Stimulated activated CD8-positive, alpha-beta memory T cell treated with anti-CD3 and anti-CD28 coated beads, Interleukin-4, amount 100 ng/mL, for 24 hours (primary cell): ENCODE measurements at places on chromosomes 2 and 18.
A peak's percentile ranks its signal among the peaks of the same experiment; 100 is the strongest.

DNA sequence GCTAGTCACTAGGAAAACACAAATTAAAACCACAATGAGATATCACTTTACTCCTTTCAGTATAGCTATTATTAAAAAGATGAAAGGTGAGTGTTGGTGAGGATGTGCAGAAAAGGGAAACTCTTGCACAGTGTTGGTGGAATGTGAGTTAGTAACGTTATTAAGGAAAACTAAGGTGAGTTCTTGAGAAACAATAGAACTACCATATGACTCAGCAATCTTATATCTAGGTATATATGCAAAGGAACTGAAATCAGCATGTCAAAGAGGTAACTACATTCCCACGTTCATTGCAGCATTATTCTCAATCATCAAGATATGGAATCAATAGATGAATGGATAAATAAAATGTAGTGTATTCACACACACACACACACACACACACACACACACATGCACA is 117.3 kb upstream of the HNMT start:
- DNase-seq, result no peak

- DNase-seq, result no peak
These were observed 3.5 kb downstream of the DCDC2C start for GRCh38 chr2:3706892-3707291.

DNA sequence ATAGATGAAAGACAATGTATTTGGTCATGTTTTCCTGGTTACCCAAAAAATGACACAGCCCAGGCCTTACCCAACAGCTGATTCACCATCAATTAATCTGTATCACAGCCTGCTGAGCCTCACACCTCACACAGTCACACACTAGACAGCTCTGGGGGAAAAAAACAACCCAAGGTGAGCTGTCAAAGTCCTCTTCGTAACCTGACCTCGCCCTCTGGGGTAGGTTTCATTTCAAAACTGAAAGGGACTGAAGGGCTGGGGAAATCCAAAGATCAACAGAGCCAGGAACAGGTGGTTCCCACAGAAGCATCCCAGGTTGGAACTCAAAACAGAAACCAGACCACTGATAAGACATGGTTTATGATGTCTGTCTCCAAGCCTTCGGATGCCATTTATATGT is 18.2 kb upstream of the PCBP1 start:
- peak; percentile 41 for DNase-seq

DNA sequence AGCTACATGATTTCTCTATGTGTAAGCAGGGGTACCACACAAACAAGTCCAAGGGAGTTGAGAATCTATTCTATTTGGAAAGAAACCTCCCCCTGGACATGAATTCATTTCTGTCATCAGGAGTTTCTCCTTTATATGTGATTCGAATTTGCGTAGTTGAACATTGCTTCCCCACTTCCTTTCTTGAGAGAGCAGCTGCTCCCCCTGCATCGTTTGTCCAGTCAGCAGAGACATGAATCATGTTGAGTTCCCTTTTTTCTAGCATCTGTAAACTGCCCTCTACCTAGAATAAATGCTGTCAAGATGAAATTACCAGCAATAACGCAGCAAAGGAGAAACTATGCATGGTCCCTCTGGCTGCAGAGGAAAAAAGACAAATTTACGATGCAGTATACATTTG is 73.8 kb downstream of the KIF5C start:
- DNase-seq, result no peak

DNA sequence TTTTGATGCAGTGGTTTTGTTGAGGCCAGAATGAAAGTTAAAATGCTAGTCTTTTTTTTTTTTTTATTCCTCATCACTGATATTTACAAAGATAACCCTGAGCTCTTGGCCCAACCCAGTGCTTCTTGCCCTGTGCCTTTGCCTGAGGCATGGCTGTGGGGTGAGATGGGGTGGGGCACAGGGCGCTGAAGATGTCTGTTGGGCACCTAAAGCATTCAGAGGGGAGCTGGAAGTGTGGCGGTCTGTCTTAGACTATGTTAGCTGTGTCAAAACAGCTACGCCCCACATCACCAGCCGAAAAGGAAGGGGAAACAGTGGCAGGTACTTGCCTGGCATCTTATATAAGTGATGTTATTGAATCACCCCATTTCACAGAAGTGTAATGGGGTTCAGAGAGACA is 20.7 kb downstream of the TOGARAM2 start:
- DNase-seq, result no peak

- DNase-seq, result no peak
These were observed 14.4 kb downstream of the HYCC2 start for GRCh38 chr2:201057087-201057521.

DNA sequence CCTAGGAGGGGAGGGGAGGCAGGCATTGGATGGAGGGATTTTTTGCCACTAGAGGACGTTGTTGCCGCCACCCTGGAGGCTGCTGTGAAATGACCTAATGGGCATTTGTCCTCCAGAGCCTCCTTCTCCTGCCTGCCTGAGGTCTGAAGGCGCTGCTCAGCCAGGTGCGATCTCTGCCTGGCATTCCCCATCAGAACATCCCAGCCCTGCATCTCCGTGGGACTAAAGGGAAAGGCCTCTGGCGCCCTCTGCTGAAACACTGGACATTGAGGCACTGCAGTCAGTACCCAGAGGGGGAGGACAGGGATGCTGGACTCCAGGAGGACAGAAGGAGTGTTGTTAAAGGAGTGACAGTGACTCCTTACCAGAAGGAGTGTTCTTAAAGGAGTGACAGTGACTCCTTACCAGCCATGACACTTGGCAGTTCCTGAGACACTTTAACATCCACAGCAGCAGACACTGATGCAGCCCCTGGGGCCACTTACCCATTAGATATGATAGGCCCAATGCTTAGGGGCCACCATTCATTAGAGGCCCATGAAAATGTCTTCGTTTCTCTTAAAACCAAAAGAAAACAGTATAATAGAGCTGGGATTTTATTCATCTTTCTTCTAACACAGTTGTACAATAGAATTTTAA is 17.0 kb downstream of the THNSL2 start:
- no peak for DNase-seq

DNA sequence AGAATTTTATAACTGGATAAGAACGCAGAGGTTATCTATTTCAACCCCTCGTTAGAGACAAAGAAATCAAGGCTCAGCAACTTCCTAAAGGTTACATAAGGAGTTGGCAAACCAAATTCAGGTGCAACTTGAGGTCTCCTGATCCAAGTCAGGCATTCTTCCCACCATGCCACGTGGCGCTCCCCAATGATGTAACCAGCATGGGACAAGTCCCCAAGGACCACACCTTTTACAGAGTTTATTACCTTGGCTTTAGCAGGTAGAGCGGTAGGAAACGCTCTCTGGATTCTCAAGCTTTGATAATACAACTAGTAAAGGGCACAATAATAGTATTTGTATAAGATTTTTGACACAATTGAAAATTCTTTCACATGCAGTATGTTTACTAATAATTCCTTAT is 26.7 kb upstream of the MBOAT2 start:
- DNase-seq, result no peak

GRCh38 chr2:208179028-208179609 is 10.7 kb downstream of the C2orf80 start:
- no peak for DNase-seq

DNA sequence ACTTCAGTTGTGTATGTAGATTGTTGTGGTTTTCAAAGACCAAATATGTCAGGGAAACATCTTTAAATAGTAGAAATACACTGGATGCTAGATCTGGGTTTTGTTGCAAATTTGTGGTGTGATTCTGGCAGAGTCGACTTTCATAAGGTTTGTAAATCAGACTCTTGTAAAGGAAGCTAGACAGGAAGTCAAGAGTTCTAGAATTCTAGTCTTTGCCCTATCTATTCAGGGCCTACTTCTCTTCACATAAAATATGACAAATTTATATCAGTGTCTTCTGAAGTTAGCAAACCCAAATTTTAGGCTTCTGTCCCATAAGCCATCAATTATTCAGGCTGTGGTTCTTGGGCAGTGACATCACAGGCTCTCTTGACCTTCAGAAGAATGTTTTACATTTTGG is 1579.2 kb upstream of the PIK3C3 start:
- no peak for DNase-seq

GRCh38 chr2:78907089-78907488 is 118.4 kb upstream of the REG3G start:
- no peak for DNase-seq

GRCh38 chr18:63148449-63149301 is 170.9 kb downstream of the BCL2 start:
- no peak for DNase-seq

DNA sequence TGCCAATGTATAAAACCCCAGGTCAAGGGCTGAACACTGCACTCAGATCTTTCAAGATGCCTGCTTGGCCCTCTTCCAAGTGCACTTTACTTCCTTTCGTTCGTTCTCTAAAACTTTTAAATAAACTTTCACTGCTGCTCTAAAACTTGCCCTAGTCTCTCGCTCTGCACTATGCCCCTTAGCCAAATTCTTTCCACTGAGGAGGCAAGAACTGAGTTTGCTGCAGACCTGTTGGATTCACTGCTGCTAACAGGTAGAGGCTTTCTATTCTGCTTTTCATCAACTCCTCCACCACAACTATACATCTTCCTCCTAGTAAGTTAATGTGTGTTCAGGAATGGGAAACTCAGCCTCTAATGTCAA is 467.9 kb downstream of the MBD2 start:
- DNase-seq, result no peak

DNA sequence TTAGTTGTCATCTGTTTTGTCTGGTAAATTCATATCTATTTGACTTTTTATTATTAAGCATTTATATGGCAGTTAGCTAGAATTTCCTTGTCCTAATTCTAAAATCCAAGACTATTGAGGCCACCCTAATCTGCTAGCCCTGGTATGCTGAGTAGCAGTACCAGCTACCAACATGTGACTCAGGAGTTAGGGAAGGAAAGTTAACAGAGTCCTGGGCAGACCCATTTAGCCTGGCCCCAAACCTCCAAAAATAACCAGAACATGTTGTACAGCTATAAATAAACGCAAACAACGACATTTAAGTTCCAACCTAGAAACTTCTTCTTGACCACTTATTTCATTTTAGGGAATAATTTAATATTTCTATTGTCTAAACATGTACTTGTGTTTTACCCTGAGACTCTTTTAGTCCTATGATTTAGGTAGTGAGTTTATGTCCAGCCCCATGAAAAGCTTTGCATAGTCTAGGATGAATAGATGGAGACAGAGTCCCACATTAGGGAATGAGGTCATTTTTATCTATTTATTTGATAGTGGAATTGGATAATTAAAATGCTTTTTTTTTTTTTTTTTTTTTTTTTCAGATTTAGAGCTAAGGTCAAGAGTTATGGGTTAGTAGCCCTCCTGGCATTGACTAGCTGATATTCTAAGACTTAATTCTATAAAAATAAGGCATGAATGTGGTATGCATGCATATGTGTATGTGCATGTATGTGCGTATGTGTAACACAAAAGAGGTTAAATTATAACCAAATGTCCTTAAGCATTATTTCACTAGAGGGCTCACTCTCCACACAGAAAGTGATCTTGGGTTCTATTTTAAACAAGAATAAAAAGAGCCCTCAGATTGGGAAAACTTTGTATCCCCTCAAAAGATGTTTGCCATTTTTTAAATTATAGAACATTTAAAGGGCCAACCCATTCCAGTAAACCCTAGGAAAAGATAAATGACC is 160.1 kb upstream of the MAPRE2 start:
- no peak for DNase-seq

DNA sequence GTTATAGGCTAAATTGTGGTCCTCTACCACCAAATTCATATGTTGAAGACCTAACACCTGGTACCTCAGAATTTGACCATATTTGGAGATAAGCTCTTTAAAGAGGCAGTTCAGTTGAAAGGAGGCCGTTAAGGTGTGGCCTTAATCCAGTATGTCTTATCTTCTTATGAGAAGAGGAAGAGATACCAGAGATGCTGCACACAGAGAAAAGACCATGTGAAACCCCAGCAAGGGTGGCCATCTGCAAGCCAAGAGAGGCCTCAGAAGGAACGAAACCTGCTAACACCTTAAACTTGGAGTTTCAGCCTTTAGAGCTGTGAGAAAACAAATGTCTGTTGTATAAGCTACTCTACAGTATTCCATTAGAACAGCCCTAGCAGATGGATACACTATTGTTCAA is 528.1 kb upstream of the DCC start:
- no peak for DNase-seq

GRCh38 chr2:221337957-221338685 is 234.0 kb downstream of the EPHA4 start:
- no peak for DNase-seq

DNA sequence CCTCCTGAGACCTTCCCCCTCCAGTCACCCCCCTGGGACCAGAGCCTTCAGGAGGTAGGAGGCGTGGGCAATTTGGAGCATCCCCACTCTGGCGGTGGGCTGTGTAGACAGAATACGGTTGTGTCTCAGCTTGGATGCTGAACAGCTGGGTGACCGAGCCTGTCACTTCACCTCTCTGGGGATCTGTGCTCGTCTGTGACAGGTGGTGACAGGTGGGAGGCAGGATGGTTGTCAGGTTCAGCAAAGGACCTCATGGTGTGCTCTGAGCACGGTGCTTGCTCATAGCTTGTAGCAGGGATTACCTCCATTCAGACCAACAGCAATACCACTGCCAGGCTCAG is 186.5 kb upstream of the HS6ST1 start:
- DNase-seq, result no peak

GRCh38 chr2:31992025-31992579 is 18.7 kb downstream of the MEMO1 start:
- no peak for DNase-seq

GRCh38 chr2:677056-677958 is at the start of gene TMEM18:
TMEM18 (minus strand) TSS chr2:677406; CDS start chr2:677345, 61 bp downstream.
- peak; percentile 91 for DNase-seq

DNA sequence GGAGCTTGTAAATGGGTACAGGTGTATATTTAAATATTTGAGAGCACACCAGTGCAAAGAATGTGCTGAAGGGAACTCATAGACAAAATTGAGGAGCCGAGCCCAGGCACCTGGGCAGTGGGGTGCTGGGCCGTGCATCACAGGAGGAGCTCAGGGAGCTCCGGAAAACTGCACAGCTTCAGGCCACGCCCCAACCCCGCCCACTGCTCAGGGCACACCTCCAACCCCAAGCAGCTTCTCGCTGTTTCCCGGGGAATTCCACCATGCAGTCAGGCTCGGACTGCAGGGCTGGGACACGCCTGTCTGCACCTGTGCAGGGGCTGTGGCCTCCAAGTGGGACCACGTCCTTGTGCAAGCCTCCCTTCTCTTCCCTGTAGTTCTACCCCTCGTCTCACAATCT is 243.0 kb downstream of the HDAC4 start:
- DNase-seq, result no peak
